ENCODE measurements at places on chromosomes 6 and 20.

DNA sequence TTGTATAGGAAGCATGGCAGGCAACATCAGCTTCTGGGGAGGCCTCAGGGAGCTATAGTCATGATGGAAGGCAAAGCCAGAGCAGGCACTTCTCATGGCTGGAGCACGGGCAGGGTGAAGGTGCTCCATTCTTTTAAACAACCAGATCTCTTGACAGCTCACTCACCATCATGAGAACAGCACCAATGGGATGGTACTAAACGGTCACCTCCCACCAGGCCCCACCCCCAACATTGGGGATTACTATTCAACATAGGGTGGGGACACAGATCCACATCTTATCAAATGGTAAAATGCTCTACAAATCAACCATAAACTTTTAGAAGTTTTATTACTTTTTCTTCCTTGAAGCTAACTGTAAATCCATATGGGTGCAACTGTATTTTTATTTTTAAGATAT lies 61.5 kb downstream of the MAP3K4 start:
- DNase-seq: no peak

DNA sequence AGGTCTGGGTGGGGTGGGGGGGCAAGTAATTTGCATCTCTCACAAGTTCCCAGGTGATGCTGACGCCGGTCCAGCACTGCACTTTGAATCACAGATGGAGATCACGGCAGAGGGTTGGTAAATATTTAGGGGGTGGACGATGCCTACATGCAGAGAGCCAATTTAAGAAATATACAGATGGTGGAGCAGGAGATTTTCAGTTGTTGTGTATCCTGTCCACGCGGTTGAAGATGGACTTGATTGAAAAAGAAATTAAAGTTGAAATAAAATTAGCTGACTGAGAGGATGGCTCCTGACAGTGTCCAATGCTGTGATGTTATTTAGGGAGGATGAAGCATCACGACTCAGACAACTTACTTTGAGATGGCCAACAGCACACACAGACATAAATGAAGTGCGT lies 74.6 kb downstream of the PHACTR3 start:
- DNase-seq: no peak

DNA sequence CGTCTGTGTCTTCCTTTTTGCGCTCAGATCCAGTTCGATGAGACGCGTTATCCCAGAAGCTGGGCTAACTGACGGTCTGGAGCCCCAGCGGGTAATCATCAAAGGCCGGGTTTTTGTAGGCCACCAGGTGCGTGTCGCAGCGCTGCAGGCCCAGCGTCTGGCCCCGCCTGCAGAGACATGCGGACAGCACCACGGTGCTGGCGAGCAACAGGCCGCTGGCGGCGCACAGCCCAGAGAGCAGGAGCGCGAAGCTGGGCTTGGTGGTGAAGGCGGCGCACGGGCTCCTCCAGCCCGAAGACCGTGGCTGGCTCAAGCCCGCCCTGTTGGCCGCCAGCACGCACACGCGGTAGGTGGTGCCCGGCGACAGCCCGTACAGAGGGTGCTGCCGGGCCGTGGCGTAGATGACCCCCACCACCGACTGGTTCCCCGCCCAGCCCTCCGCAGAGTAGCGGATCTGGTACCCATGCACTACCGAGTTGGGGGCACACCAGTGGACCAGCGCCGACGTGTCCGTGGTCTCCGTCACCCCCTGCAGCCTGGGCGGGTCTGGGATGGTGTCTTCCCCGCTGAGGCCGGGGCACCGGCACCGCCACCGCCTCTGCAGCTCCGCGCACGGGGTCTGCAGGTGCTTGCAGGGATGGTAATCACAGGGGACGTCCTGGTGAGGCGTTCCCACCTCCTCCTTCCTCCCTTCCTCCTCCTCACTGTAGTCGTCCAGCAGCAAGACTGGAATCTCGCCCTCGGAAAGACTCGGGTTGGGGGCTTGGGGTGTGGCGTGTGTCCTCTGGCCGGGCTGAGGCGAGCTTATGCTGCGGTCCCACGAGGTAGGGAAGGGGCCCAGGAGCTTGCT lies 12.7 kb downstream of the LRRN4 start:
- no peak for DNase-seq

GRCh38 chr6:9128970-9129369 lies 693.6 kb upstream of the SLC35B3 start:
- no peak for DNase-seq

DNA sequence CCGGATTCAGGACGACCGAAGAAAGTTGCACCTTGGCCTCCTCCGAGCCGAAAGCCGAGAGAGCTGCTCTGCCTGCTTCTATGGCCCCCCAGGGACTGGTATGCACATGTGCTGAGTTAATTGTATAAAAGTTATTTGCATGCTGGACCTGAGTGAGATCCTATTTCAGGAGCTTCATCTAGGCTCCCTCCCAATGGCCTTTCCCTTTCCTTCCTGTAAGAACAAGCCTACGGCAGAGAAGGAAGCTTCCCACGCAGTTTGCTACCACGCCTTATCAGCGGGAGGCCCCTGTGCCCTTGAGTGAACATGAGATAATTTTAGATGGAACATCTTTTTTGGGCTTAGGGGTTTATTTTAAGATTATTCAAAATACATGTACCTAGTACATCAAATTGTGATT lies 65.9 kb downstream of the RIN2 start:
- no peak for DNase-seq

DNA sequence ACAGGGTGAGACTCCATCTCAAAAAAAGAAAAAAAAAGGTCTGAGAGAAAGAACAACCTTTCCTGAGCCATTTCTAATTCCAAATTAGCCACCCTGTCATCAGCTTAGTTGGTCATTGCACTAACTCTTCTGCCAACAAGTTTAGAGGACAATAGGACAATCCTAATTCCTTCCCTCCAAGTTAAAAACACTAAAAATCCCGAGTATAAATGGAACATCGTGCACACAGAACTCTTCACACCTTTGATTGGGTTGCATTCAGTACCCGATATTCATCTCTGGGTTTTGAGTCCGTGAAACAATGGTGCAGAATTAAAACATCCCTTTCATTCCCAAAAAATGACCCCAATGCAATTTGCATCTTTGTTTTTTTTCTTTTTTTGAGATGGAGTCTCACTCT lies 23.0 kb downstream of the PARD6B start:
- no peak for DNase-seq

DNA sequence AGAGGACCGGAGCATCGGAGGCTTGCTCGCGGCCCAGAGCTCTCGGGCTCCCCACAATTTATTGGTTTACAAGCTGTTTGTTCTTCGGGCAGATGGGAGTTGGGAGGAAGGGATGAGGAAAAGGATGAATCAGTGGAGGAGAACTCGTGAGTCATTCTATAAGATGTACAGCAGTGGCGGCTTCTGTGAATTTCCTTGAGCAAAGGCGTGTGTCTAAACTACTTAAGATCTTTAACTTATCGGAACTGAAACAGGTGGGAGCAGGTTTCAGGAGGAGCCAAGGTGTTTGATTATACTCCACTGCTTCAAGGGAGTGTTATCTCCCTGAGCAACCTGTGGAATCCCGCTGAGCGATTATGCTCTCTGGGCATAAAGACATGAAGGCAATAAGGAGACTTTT lies 50.5 kb upstream of the IBTK start:
- DNase-seq: no peak

DNA sequence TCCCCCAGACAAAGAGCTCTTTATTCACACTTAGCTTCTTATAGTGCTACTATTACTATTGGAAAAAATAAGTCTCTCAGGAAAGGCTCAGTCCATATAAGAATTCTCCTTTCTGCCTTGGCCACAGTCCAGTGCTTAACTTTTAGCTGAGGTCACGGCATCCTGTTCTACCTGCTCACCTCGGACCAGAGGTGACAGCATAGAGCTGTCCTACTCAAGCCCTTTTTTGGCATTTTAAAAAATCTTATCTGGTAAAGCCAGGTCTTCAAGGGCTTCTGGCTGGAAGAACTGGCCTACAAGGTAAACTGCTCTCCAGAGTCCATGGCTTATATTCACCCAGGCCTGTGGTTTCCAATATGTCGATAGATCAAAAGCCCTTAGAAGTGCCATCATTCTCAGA lies 109.7 kb downstream of the RCAN2 start:
- no peak for DNase-seq

DNA sequence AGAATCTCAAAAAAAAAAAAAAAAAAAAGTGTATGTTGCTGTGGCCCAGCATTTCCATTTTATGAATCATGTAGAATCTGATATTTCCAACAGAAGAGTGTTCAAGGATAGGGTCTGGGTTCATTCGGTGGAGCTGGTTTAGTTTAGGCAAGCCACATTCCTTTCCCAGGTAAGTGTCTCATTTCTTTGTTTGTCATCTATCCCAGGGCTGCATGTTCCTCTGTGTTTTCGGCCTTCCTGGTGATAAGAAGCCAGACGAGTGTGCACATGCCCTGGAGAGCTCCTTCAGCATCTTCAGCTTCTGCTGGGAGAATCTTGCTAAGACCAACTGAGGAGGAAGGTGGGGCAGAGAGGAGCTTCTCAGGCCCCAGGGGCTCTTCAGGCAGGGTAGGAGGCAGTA lies 38.2 kb downstream of the NFYA start:
- DNase-seq: no peak

GRCh38 chr6:81734081-81734480 lies 18.4 kb downstream of the TENT5A start:
- DNase-seq: no peak

DNA sequence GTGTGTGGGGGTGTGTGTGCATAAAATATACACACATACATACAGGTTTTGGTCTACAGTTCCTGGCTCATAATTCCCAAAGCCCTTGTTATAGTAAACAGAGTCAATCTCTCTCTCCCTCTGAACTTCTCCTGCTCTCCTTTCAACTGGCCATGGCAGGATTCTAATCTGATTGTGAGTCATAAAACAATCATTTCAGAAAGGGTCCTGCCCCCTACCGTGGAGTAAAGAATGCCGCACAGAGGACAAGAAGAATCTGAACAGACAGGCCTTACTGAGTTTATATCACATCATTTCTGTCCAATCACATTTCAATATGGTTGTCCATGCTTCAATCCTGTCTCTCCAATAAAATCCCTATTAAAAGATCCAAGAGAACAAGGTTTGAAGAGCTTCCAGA lies 416.9 kb downstream of the FRK start:
- DNase-seq: no peak

DNA sequence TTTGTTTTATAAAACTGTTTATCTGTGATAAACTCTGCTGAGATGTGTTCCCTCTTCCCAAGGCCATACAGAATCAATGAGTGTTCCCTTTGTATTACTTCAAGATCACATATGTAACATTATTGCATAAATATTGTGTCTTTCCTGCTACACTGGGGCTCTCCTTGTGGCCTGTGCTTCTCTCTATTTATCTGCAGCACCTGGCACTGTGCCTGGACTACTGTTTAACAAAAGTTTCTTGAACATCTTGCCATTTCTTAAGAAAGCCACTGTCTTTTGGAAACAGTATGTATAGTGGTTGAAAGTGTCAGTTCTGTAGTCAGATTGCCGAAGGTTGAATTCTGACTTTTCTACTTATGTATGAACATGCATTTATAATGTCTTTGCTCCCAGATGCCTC lies 169.0 kb upstream of the SCGN start:
- DNase-seq: no peak

DNA sequence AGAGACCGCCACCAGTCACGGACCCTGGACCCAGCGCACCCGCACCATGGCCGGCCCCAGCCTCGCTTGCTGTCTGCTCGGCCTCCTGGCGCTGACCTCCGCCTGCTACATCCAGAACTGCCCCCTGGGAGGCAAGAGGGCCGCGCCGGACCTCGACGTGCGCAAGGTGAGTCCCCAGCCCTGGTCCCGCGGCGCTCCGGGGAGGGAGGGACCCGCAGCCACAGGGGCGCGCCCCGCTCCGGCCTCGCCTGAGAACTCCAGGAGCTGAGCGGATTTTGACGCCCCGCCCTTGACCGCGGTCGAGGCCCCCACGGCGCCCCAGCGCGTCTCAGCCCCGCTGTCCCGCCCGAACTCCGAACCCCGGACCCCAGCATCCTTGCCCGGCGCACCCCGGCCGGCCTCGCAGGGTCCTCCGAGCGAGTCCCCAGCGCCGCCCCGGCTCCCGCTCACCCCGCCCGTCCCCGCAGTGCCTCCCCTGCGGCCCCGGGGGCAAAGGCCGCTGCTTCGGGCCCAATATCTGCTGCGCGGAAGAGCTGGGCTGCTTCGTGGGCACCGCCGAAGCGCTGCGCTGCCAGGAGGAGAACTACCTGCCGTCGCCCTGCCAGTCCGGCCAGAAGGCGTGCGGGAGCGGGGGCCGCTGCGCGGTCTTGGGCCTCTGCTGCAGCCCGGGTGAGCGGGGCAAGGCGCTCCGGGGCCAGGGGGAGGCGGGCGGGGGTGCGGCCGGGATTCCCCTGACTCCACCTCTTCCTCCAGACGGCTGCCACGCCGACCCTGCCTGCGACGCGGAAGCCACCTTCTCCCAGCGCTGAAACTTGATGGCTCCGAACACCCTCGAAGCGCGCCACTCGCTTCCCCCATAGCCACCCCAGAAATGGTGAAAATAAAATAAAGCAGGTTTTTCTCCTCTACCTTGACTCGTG lies at the start of gene OXT:
Gene OXT, plus strand, starts transcription at position 11 of the 920 bp plus-strand sequence. Its CDS starts 36 bp downstream, at position 47.
- DNase-seq: peak; percentile 80

- DNase-seq: no peak
Measured at GRCh38 chr6:123509112-123509511, 127.6 kb downstream of the TRDN start.

GRCh38 chr6:79797163-79797764 lies 150.1 kb downstream of the ELOVL4 start:
- no peak for DNase-seq

DNA sequence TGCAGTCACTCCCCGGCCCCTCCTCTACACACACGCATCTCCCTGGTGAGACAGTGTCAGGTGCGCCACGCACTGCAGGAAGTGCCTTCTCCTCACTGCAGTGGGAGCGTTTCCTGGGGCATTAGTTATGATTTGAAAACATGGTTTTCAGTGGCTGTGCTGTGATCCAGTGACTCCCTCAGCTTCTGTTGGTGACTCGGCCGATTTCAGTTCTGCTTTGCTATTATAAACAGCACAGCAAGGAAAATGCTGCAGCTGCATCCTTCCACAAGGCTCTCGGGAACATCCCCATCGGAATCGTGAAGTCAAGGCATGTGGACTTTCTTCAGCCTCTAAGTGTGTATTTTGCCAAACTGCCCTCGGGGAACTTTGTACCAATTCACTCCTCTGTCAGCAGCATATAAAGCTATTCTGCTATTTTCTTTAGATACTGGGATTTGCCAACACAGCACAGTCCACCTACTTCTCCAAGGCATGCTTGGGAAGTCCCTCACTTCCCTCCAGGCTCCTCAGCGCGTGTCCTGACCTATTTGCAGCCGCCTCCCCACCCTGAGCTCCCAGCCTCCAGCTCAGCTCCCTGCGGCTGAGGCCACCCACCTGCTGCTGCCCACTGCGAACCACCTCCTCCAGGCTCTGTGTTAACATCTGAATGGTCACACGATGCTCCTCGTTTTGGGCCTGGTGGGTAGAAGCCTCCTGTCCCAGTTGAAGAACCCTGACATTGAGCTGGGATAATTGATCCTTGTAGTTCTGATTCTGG lies 54.5 kb downstream of the GINS1 start:
- DNase-seq: no peak

GRCh38 chr6:138537106-138537505 lies 37.8 kb upstream of the NHSL1 start:
- no peak for DNase-seq

- peak; percentile 18 for DNase-seq
Measured at GRCh38 chr20:44070139-44070900, 116.7 kb downstream of the JPH2 start.
